Glutamatergic neuron (in vitro differentiated cells): ENCODE measurements at places on chromosomes 1 and 21. TPM values are rescaled to one million over a fixed set of nuclear protein-coding genes. Genes with fewer than 3 reads are reported as not detected.

The TSPAN1 gene
- total RNA-seq: 2.3 TPM

The DNAI4 gene
- 0.78 TPM for total RNA-seq

The MAP3K21 gene
- total RNA-seq: 0.25 TPM

The LYPLAL1 gene
- total RNA-seq: 17.4 TPM

DNA sequence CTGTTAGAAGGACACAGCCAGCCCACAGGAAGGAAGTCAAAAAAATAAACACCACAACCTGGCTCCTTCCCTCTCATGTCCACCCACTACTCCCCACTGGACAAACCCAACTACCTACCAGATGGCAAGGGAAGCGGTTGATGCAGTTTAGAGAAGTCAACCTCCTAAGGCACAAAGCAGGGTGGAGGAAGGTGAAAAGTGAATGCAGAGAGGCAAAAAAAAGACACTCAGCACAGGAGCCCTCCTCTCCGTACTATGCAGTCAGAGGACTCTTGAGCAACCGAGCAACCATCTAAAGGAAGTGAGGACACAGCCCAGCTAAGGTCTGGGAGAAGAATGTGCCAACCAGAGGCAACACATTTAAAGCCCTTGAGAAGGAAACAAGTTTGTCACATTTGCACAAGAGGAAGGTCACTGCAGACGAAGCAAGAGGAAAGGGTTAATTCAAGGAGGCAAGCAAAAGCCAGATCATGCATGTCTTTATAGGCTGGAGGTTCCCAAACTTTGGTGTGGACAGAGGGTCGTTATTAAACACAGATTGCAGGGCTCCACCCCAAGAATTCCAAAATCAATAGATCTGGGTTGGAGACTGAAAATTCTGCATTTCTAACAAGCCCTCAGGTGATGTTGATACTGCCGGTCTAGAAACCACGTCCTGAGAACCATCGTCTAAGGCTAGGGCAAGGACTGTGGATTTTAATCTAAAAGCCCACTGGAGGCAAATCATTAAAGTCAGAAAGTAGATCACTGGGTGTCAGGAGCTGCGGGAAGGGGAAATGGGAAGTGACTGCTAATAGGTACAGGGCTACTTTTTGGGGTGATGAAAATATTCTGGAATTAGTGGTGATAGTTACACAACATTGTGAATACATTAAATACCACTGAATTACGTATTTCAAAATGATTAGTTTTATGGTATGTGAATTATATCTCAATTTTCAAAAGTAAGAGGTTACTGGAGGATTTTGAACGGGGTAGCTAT lies 19.7 kb downstream of the TP53BP2 start:
- H3K4me3 ChIP-seq: no peak overlapping the region
- no peak for DNase-seq
- peaks cover 25% of the 10 kb centered on the region for H3K4me1 ChIP-seq
- no peak overlapping the region for H3K27ac ChIP-seq

- H3K4me1 ChIP-seq: no peaks in the 10 kb centered on the region
- H3K4me3 ChIP-seq: no peak overlapping the region
- no peak overlapping the region for H3K27ac ChIP-seq
- no peaks in the 10 kb centered on the region for H3K36me3 ChIP-seq
- no peaks in the 10 kb centered on the region for H3K27me3 ChIP-seq
- no peak for DNase-seq
These were observed 9.0 kb upstream of the TBX19 start for GRCh38 chr1:168271636-168272035.

DNA sequence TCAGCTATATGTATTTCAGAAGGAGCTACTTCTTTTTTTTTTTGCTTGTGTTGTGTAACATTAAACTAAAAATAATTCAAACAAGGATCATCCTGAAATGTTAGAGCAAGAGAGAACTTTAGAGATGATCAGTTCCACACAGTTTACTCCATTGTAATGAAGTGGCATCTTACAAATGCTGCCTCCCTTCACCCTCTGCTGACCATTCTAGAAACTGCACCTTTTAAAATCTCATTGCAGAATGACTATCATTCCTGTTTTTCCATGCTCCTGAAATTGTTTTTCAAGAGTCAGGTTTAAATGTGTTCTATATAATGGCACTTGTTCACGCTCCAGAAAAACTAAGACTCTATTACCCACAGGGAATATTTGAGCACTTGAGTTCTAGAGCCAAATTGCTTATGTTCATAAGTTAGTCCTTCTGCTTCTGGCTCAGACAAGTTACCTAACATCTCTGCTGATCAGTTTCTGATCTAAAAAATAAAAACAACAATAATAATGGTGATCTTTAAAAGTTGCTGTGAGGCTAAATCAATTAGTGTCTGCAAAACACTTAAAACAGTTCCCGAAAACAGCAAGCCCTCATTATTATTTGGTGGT lies 21.5 kb upstream of the SLC44A5 start:
- no peak for DNase-seq
- H3K4me1 ChIP-seq: no peaks in the 10 kb centered on the region
- no peak overlapping the region for H3K4me3 ChIP-seq
- no peak overlapping the region for H3K27ac ChIP-seq

GRCh38 chr1:171654942-171655745 lies 2.7 kb upstream of the MYOC start:
- no peaks in the 10 kb centered on the region for H3K36me3 ChIP-seq
- peaks cover 3% of the 10 kb centered on the region for H3K27me3 ChIP-seq
- no peak overlapping the region for H3K27ac ChIP-seq
- H3K4me1 ChIP-seq: peaks cover 11% of the 10 kb centered on the region

DNA sequence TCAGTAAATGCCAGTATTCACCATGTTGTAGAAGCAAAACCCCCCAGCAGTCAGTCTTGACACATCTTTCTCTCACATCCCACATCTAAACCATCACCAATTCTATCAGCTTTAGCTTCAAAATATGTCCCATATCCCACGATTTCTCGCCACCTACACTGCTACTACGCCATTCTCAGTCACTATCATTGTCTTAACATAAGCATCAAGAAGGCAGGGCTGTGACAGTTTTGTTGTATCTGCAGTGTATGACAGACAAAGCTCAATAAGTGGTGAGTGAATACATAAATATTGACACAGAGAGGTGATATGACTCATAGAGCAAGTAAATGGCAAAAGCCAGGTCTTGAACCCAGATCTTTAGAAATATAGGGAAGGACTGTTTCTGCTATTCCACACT lies 59.9 kb downstream of the JAK1 start:
- no peak overlapping the region for H3K27ac ChIP-seq
- no peak overlapping the region for H3K4me3 ChIP-seq
- H3K4me1 ChIP-seq: peaks cover 2% of the 10 kb centered on the region
- no peaks in the 10 kb centered on the region for H3K36me3 ChIP-seq

DNA sequence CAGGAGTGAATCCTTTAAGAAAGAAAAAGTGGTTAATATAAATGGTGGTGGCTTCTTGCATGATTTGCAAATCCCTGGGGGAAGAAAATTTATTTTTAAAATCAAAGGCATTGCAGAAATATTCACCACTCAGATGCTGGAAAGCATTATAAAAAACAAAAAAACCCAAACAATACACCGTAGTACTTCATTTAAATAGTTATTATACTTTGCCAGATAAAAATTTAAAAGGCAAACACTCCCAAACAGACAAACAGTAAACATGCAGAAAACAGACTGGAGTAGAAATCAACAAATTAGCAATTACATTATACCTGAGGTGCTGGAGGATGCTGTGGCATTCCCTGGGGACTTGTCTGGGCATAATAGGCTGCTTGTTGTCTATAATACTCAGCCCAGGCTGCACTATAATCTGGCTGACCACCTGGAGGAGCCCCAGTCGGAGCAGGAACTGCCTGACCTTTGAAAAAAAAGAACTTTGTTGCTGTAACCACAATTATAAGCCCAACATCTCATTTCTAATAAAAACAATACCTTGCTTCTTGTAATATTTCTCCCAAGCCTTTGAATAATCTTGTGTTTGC lies 29.9 kb downstream of the FUBP1 start:
- no peak overlapping the region for H3K4me3 ChIP-seq
- peak; percentile 46 for DNase-seq
- H3K4me1 ChIP-seq: peaks cover 1% of the 10 kb centered on the region
- no peaks in the 10 kb centered on the region for H3K36me3 ChIP-seq
- H3K27ac ChIP-seq: no peak overlapping the region

DNA sequence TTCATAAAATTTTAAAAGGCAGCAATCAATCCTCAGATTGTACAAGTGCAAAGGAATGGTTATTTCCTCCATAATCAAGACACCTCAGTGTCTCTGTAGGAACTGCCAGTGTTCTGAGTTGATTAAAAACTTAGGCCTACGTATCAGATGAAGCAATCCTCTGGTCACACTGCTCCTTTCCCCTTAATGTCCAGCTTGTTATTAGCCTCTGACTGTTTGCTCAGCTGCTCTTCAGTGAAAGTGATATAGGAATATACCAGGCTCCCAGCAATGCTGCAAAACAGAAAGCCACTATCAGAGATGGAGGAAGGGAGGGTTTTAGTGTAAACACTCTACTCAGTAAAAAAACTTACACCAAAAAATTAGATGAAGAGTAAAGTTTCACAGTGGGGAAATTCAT lies 49.8 kb downstream of the SLC35D1 start:
- no peak overlapping the region for H3K4me3 ChIP-seq
- H3K4me1 ChIP-seq: no peaks in the 10 kb centered on the region
- H3K36me3 ChIP-seq: no peaks in the 10 kb centered on the region

DNA sequence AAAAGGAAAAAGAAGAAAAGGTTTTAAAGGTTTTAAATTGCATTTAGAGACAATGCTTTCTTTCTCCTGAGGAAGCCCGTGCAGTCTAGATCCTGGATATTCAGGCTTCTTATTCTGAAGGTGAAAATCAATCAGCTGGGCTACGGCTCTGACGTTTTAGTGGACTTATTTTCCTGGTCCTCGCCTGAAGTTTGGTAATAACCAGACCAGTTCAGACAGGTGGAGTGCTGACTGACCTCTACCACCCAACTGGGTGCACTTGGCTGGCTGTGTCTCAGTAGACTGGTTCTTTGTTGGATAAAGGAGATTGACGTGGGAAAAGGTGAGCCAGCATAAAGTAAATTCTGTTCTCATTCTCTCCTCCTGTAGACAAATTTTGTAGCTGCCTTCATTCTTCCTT lies 7.2 kb upstream of the ATP1A1 start:
- no peaks in the 10 kb centered on the region for H3K4me1 ChIP-seq
- no peak overlapping the region for H3K27ac ChIP-seq
- DNase-seq: no peak
- H3K4me3 ChIP-seq: no peak overlapping the region

- H3K27ac ChIP-seq: no peak overlapping the region
- H3K36me3 ChIP-seq: no peaks in the 10 kb centered on the region
- no peak for DNase-seq
- peaks cover 2% of the 10 kb centered on the region for H3K27me3 ChIP-seq
These were observed 15.1 kb downstream of the VCAM1 start for GRCh38 chr1:100734676-100735075.
